Chondrocyte (in vitro differentiated cells): ENCODE measurements at places on chromosomes 1 and 21.

- no peak for DNase-seq
Observed at GRCh38 chr1:61091455-61091854, 9.1 kb downstream of the NFIA start.

GRCh38 chr1:226772446-226773139 lies 33.5 kb upstream of the ITPKB start:
- DNase-seq = no peak

DNA sequence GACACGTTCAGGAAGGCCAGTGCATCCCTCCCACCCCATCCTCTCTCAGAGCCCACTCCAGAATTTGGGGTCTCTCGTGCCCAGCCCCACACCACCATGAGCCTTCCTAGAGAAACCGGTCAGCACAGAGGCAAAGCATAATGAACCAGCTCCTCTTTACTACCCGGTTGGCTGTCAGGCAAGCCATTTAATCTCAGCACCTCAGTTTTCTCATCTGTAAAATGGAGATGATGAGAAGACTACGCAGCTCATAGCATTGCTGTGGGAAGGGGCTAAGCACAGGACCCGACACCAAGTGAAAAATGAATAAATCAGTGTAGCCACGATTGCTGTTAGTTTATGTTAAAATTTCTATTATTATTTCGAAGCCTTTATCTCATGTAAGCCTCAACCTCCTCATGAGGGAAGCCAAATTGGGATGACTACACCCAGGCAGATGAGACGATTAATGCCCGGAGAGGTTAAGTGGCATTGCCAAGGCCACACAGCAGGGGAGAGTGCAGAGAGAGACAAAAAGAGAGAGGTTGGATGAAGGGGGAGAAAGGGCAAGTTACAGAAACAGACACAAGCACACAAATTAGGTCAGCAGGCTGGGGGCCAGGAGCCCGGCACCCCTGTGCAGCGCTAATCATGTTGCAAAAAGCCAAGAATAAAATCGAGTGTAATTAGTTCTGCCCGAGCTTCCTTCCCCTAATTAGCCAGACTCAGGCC lies 25.7 kb downstream of the SDC3 start:
- DNase-seq = no peak

- no peak for DNase-seq
Observed at GRCh38 chr1:28115267-28115666, 26.9 kb upstream of the EYA3 start.

GRCh38 chr1:247288341-247288740 lies 32.5 kb downstream of the VN1R5 start:
- DNase-seq = no peak

DNA sequence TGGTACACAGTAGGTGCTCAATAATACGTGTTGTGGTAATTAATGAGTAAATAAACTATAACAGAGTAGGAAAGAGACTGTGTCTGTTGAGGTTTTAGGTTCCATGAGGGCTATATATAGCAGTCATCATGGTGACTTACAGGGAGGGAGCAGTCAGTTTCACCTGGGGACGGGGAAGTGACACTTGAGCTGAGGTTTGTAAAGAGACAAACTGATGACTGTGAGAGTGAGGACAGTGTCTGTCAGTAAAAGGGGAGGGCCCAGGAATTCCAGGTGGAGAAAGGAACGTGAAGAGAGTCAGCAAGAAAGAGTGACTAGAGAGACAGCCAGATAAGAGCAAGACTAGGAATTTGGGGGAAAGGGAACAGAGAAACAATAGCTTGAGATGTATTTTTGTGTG lies 30.2 kb downstream of the ABCA4 start:
- no peak for DNase-seq

DNA sequence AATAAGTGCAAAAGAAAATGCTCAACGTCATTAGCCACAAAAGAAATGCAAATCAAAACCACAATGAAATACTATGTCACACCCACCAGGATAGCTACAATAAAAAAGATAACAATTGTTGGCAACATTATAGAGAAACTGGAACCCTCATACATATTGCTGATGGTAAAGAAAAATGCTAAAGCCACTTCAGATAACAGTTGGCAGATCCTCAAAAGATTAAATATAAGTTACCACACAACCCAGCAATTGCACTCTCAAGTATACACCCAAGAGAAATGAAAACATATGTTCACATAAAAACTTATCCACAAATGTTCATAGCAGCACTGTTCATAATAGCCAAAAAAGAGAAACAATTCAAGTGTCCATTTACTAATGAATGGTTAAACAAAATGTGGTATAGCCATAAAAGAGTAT lies 20.7 kb downstream of the TRIM33 start:
- DNase-seq = no peak

GRCh38 chr21:25494804-25495203 lies 112.5 kb downstream of the MRPL39 start:
- DNase-seq = no peak

- DNase-seq = no peak
Observed at GRCh38 chr21:33976082-33977016, 60.7 kb upstream of the ATP5PO start.

DNA sequence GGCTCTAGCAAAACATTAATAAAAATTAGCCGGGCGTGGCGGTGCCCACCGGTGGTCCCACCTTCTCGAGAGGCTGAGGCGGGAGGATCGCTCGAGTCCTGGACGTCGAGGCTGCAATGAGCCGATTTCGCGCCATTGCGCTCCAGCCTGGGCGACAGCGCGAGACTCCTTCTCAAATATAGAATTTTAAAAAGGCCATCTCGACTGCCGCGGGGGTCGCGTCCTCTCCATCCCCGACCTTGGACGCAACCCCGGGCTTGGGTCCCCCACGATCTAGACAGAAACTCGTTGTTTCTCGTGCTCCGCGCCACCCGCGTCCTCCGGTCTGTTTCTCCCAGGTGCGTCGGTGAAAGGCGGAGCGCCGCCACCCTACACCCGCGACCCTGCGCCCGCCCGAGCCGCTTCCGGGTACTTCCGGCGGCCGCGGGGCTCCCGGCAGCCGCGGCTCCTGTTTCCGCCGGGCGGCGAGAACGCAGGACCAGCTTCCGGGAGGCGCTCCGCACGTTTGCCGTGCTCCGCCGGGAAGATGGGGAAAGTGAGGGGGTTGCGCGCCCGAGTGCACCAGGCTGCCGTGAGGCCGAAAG lies at the start of gene SLX9:
Gene SLX9, plus strand, starts transcription at position 498 of the 584 bp plus-strand sequence. Its CDS starts 29 bp downstream, at position 527.
- peak; percentile 93 for DNase-seq

- no peak for DNase-seq
Observed at GRCh38 chr1:67969446-67969845, 81.0 kb downstream of the DIRAS3 start.

DNA sequence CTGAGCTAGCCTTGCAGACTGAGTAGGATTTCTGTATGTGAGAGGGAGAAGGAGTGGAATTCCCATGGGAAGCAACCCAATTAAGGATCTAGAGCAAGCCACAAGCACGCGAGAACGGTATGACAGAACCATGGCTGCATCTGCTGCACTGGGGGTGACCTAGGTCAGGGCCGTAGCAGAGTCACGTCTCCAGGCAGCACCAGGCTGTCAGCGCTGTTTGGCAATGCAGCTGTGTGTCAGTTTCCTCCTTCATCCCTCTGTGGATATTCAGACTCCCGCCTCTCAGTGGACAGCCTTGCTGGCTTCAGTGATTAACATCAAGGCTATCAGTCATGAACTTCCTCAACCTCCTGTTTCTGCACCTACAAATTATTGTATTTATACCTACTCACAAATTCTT lies 118.1 kb upstream of the PPP2R5A start:
- DNase-seq = no peak

GRCh38 chr1:84192681-84193080 lies 48.6 kb downstream of the PRKACB start:
- no peak for DNase-seq

- no peak for DNase-seq
Observed at GRCh38 chr1:59765011-59765730, 49.6 kb upstream of the HOOK1 start.

DNA sequence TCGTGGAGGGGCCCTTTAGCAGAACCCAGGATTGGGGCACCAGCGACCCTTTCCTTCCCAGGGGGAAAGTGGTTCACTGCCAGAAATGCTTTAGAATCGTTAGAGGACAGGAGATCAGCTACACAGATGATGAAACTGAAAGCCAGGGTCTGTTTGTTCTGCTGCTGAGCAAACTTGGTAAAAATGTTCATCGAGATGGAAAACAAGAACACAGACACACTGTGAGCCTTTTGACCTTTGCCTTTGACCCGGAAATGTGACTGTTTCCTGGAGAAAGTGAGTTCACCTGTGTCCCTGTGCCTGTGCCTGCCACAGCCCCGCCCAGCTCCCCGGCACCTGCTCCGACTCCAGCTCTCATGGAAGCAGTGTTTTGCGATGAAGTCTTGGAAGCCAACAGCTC lies 234.3 kb downstream of the CAMTA1 start:
- DNase-seq = no peak

DNA sequence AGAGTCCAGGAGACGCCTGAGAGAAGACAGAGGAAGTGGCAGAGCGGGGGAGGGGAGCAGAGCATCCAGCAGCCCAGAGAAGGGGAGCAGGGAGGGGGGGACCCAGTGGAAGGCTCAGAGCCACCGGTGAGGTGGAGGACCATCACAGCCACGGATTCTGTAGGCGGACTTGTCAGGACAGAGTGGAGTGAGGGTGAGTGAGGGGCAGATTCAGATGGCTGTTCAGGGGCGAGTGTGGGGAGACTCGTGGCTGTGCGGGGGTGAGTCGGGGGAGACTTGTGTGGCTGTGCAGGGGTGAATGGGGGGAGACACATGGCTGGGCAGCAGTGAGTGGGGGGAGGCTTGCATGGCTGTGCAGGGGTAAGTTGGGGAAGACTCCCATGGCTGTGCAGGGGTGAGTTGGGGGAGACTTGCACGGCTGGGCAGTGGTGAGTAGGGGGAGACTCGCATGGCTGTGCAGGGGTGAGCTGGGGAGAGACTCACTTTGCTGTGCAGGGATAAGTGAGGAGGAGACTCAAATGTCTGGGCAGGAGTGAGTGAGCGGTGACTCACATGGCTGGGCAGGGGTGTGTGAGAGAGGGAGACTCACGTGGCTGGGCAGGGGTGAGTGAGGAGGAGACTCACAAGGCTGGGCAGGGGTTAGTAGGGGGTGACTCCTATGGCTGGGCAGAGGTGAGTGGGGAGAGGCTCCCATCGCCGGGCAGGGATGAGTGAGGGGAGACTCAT lies 56.8 kb upstream of the ABCG1 start:
- DNase-seq = peak; percentile 87

- DNase-seq = peak; percentile 70
Observed at GRCh38 chr1:6006882-6007281, 14.7 kb upstream of the NPHP4 start.

DNA sequence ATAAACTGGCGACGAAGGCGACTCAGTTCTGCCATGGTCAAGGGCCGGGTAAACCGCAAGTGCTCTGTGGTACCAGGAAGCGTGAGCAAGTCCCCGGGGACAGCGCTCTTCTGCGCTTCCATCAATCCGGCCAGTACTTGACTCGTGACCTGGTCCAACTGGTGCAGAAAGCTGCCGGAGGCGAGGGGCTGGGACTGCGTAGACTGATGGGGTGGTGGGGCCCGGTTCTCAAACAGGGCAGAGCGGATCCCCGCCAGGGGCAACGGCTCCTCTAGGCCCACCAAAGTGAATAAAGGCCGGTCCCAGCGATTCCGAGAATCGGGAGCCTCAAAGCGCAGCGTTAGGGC lies 852 bp downstream of the KTI12 start:
- no peak for DNase-seq

GRCh38 chr21:38439957-38440356 lies 58.3 kb downstream of the ERG start:
- no peak for DNase-seq

GRCh38 chr1:23643736-23644554 lies 47.7 kb upstream of the RPL11 start:
- DNase-seq = no peak

DNA sequence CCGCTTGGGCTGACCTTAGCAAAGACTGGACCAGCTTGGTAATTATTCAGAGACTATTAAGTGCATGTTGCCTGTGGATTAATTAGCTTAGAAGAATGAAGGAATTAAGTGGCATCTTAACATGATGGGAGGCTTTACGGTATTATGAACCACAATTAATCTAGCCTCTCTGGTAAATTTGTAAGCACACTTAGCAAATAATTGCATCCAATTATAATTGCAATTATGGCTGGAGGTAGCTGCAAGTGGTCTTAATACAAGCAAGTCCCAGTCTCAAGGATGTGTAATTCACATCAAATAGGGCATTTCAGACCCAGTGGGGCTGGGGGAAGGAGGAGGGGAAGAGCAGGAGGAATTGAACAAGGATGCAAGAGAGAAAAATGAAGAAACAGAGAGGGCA lies 151.6 kb downstream of the CNIH3 start:
- no peak for DNase-seq

GRCh38 chr1:219310181-219310728 lies 136.6 kb downstream of the LYPLAL1 start:
- no peak for DNase-seq

GRCh38 chr1:159088050-159088449 lies 11.5 kb upstream of the AIM2 start:
- DNase-seq = no peak
